Subcutaneous adipose tissue (tissue), 4 donors: ENCODE measurements at places on chromosomes 5 and 9. TPM values are rescaled to one million over a fixed set of nuclear protein-coding genes. Genes with fewer than 3 reads are reported as not detected.

RAI14 gene
- 13.8 TPM for total RNA-seq

F2RL1 gene
- 0.22 TPM for total RNA-seq

SLC46A2 gene
- 3.1 TPM for total RNA-seq

ZNF483 gene
- total RNA-seq: 3.6 TPM

OR1J1 gene
- not detected for total RNA-seq

MRPS27 gene
- 49.4 TPM for total RNA-seq

EGFL7 gene
- 93.6 TPM for total RNA-seq

ATOSB gene
- 20.4 TPM for total RNA-seq

PCDHA1 gene
- total RNA-seq: not detected

IL13 gene
- not detected for total RNA-seq

FAM120A gene
- 68.7 TPM for total RNA-seq

TPRN gene
- total RNA-seq: 6.4 TPM

CHSY3 gene
- 3.7 TPM for total RNA-seq

SPINK5 gene
- total RNA-seq: not detected

WWC1 gene
- total RNA-seq: 0.34 TPM

CD74 gene
- 397 TPM for total RNA-seq

PCDHA2 gene
- not detected for total RNA-seq

LOX gene
- 35.6 TPM for total RNA-seq

BARX1 gene
- not detected for total RNA-seq

PFN3 gene
- not detected for total RNA-seq

ADAMTS12 gene
- 49.4 TPM for total RNA-seq

SLC45A2 gene
- not detected for total RNA-seq

TSPAN17 gene
- total RNA-seq: 7.8 TPM

MCC gene
- total RNA-seq: 57.3 TPM

DND1 gene
- 0.66 TPM for total RNA-seq

SLC6A19 gene
- total RNA-seq: not detected

C9orf57 gene
- total RNA-seq: not detected

GALNT12 gene
- 1.9 TPM for total RNA-seq

CDH9 gene
- total RNA-seq: not detected

SH3RF2 gene
- 5.3 TPM for total RNA-seq

SIL1 gene
- total RNA-seq: 41.2 TPM

NR4A3 gene
- total RNA-seq: 8.8 TPM

ZNF883 gene
- 1.5 TPM for total RNA-seq

DNM1 gene
- 45.5 TPM for total RNA-seq

SIGMAR1 gene
- 86.7 TPM for total RNA-seq

HIGD2A gene
- 130 TPM for total RNA-seq

LRRC70 gene
- total RNA-seq: 14.2 TPM

RNF180 gene
- total RNA-seq: 11.9 TPM

MAMDC2 gene
- total RNA-seq: 18.5 TPM

PCDHGA5 gene
- 3.6 TPM for total RNA-seq

GRXCR2 gene
- total RNA-seq: not detected

RPL37 gene
- 161 TPM for total RNA-seq

TYRP1 gene
- not detected for total RNA-seq

C5orf63 gene
- total RNA-seq: 4.7 TPM

TAF9 gene
- total RNA-seq: 71.3 TPM
